NCI-H524 (cell line): ENCODE measurements at places on chromosomes 11 and 22.

- DNase-seq: no peak
These were observed 140.4 kb upstream of the TBCEL start for GRCh38 chr11:120883404-120884080.

GRCh38 chr22:27100789-27101188 is 443.4 kb downstream of the MIAT start:
- peak; percentile 52 for DNase-seq

DNA sequence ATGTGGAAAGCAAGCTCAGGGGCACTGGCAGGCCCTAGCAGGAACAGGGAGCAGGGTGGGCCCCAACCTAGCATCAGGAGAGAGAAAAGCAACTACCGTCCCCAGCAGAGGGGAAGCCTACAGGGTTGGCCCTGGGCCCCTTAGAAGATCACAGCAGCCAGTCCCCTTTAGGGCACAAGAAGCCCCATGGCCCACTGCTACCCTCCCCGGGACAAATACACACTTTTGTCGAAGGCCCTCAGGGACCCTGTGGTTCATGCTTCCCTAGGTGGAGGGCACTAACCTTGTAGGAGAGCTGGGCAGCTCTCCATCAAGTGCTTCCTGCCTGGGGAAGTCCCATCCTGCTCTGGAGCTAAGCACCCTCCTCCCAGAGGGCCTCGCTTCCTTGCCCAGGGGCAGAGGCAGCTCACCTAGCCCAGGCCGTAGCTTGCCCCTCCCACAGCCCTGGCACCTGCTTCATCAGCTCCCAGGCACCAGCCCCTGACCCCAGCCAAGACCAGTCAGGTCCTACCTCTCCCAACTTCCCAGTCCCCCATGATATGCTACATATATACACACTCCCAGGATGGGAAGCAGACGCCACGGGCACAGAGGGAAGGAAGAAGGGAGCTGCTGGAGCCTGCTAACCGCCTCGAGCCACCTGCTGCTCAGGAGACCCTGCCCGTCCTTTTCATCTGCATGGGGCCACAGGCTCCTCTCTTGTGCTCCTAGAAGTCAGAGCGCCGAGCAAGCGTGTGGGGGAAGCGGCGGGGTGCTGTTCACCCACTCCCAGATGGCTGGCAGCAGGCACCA is 20.1 kb downstream of the SUN2 start:
- no peak for DNase-seq

DNA sequence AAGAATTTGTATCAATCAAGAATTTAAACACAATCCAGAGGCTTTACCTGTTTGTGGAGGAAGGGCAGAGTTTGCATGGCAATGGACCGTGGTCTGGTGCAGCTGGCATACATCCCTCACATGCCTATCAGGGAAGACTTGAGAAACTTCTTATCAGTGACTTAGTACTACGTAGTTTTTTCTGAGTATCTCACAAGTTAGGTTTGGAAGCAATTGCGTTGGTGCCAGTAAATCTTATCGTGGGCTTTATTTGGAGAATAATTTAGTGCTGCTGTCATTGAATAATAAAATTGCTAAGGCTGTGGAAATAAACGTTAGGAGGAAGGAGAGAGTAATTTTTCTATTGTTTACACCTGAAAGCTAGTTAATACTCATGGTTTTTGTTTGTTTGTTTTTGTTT is 72.3 kb downstream of the PRMT3 start:
- DNase-seq: no peak

GRCh38 chr22:50729391-50730012 is 8.5 kb upstream of the ACR start:
- no peak for DNase-seq

- no peak for DNase-seq
These were observed 20.9 kb downstream of the RCOR2 start for GRCh38 chr11:63896071-63896470.

DNA sequence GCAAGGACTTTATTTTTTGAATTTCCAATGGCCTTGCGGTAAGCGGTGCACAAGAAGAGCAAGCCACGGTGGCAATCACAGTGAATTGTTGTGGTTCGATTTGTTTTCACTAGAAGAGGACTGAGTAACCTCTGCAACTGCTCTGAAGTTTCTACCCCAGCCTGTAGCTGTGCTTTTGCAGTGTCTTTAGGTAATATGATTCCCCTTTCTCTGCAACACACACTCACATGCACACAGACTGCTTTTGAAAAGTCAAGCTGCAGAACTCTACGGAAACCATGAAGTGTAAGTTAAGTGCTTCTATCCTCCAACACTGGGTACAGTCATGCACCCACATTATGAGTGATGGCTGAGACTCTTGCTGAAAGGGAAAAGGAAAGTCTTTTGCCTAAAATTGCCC is 38.4 kb downstream of the CD44 start:
- no peak for DNase-seq

GRCh38 chr11:75542088-75542438 is 16.3 kb upstream of the GDPD5 start:
- no peak for DNase-seq

GRCh38 chr22:37514526-37515051 is 4.6 kb downstream of the CARD10 start:
- DNase-seq: peak; percentile 36

GRCh38 chr11:83070731-83071566 is 748 bp downstream of the RAB30 start:
- peak; percentile 71 for DNase-seq

DNA sequence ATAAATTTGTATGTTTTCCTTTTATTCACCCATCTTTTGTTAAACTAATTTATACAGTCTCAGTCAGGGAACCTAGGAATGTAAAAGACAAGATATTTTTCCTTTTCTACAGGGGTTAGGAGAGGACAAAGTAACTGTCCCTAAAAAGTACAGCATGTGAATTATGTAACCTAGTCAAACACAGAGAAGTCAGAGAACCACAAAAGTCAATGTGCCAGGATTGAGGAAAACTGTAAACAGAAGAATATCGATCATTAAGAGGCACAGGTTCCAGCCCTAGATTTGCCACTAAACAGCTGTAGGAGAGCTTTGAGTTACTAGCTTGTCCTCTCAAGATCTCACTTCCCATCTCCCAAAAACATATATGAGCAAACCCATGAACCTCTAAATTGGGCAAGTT is 550.9 kb upstream of the FAT3 start:
- DNase-seq: no peak

- no peak for DNase-seq
These were observed 10.6 kb downstream of the JHY start for GRCh38 chr11:122893131-122893530.

DNA sequence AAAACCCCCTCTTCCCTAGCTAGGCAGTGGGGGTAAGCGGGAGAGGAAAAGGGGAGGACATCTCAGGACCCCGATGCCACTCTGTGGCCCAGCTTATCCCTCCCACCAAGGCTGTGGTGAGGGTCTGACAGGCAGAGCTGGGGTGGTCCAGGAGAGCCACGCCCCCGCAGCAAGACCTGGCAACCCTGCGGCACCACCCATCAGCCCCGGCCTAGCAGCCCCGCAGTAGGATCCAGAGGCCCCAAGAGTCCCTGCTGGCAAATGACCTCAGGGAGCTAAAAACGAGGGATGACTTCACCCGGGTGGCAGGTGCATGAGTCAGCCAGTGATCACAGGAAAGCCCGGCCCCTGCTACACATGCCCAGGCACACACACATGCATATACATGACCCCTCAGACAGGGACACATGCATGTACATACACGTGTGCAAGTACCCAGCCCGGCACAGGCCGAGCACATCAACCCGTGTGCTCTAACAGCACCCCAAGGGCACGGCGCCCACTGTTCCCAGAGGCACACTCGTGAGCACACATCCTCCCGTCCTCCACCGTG is 32.3 kb downstream of the ARVCF start:
- no peak for DNase-seq

GRCh38 chr22:49913026-49913425 is 5.2 kb downstream of the ALG12 start:
- no peak for DNase-seq

DNA sequence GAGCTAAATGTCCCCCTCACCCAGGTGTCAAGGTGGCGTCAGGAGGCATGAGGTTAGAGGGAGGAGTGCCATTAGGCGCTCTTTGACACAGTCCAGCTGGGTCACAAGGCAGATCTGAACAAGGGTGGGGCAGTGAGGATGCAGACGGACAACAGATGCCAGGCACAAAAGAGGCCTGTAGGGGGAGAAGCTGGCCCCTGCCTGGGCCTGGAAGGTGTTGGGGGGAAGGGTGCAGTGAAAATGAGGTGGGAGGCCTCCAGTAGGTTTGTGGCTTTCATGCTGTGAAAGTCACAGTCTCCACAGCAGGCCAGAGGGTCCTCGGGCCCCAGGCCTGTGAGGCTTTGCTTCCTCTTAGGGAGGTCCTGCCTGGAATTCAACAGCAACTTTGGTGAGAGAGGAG is 85.0 kb upstream of the PLET1 start:
- DNase-seq: peak; percentile 33

DNA sequence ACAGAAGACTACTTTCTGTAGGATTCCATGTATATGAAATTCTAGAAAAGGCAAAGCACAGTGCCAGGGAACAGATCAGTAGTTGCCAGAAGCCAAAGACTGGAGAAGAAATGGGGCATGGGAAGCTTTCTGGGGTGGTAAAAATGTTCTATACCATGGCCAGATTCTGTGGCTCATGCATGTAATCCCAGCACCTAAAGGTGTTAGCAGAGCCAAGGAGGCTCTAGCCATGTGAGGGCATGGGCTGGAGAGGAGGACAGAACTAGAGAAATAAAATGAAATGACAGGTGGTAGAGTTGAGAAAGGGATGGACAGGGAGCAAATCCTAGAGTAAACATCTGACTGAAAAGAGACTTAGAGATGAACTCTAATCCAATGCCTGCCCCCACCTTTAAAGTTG is 26.9 kb upstream of the HMGXB4 start:
- DNase-seq: peak; percentile 39

DNA sequence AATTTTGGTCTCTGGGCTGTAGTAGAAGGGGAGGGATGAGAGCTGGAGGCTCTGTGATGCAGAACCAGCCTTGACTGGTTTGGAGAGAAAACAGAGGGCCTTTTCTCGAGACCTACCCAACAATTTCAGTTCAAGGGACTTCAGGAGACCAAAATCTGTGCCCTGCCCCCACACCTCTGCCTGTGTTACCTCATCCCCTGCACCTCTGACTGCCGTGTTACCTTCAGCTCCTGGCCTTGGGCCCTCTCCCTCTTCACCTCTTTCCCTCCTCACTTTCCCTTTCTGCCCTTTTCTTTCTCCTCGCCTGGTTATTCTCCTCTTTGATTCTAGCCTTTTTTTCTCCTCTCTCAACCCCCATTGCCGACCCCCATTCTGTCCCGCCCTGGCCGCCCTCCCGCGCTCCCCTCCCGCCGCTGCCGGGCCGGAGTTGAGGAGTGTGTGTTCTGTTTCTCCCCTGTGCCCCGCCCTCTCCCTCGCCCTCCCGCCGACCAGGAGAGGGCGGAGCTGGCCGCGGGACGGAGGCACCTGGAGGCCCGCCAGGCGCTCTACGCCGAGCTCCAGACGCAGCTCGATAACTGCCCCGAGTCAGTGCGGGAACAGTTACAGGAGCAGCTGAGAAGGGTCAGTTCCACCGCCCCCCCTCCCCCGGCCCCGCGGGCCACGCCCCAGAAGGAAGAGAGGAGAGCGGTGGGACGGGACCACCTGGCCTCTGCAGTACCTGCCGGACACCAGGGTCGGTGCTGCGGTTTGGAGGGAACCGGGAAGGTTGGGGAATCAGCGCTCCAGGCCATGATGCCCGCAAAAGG is 27.2 kb downstream of the PHLDB1 start:
- peak; percentile 52 for DNase-seq

DNA sequence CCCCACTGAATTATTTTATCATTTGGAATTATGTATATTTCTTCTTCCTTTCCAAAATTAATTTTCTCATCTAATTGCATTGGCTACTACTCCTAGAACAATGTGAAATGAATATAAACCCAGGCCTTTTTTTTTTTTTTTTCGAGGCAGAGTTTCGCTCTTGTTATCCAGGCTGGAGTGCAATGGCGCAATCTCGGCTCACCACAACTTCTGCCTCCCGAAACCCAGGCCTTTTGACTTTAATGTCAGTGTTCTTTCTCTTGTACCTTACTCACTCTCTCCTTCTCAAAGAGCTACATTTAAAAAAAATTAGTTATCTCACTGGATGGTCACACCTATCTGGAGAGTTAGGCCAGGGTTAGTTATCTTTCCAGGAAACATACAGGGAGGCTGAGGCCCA is 35.3 kb upstream of the LRRC32 start:
- DNase-seq: no peak

DNA sequence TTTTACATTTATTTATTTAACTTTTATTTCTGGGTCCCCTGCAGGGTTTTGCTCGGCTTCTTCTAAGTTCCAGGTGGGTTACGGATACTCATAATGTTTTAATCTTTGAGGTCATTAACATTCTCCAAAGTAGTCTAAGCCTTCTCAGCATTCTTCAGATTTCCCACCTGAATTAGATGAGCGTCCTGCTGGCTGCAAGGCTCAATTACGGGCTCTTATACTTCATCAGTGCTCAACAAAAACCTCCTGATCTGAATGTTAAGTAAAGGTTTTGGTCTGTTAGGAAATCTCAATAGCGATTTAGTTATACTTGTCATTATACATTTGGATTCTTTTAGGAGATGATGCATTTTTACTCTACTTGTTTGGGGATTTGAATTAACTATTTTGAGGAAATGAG is 27.3 kb upstream of the NFRKB start:
- no peak for DNase-seq

GRCh38 chr11:69316956-69317355 is 23.0 kb downstream of the MYEOV start:
- DNase-seq: no peak

GRCh38 chr22:50694766-50695420 is 22.3 kb downstream of the SHANK3 start:
- no peak for DNase-seq

- DNase-seq: no peak
These were observed 1270.6 kb downstream of the LRRC4C start for GRCh38 chr11:40188848-40189247.

GRCh38 chr11:28525636-28526405 is 417.6 kb downstream of the METTL15 start:
- no peak for DNase-seq

DNA sequence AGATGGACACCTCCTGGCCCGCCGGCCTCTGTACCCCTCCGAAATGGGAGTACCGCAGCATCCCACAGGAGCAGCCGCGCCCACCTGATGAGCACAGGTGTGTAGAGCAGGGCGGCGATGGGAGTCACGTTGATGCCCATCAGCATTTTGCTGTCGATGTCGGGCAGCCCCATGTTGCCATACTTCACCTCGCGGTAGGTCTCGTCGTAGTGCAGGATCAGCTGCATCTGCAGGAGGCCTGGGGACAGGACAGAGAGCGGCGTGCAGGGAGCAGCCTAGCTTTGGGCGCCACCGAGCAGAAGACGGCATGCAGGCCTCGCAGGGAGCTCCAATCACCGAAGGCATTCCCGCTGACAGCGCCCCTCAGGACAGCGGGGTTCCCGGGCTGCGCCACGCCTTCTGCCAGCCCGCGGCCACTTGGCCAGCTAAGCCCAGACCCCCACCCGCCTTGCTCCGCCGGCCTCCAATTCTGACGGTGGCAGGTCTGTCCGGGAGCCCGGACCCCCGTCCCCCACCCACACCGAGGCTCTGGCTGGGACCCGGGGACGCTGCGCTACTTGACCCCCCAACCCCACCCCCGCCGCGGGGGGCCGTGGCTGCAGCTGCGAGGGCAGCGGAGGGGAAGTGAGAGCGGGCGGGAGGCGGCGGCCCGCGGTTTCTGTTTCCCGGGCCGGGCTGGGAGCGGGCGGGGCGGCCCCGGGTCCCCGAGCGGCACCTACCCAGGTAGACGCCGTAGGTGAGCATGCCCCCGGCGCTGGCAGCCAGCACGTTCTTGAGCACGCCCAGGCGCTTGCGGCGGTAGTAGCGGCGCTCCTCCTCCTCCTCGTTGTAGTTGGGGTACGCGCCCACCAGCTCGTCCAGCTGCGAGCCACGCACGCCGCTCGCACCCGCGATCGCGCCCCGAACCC is 705 bp downstream of the UNC93B1 start:
- no peak for DNase-seq

- no peak for DNase-seq
These were observed 1.6 kb downstream of the IRF7 start for GRCh38 chr11:614021-614622.
